ENCODE measurements at places on chromosomes 2 and 18. TPM values are rescaled to one million over a fixed set of nuclear protein-coding genes. Genes with fewer than 3 reads are reported as not detected.

GRCh38 chr2:201118121-201118960 lies 2.4 kb downstream of the CFLAR start:
- no peaks in the 10 kb centered on the region for H3K36me3 ChIP-seq
- peak; percentile 85 for DNase-seq
- peak overlapping the region; percentile 58 for H3K4me3 ChIP-seq

- no peak overlapping the region for H3K4me3 ChIP-seq
- H3K4me1 ChIP-seq: no peaks in the 10 kb centered on the region
- no peak for DNase-seq
- no peak overlapping the region for H3K27ac ChIP-seq
- H3K36me3 ChIP-seq: no peaks in the 10 kb centered on the region
Measured at GRCh38 chr18:43442571-43442970, 165.3 kb upstream of the SYT4 start.

- H3K27me3 ChIP-seq: no peaks in the 10 kb centered on the region
- DNase-seq: no peak
- H3K27ac ChIP-seq: no peak overlapping the region
- H3K4me1 ChIP-seq: peaks cover 37% of the 10 kb centered on the region
Measured at GRCh38 chr2:16622399-16622968, 43.1 kb downstream of the CYRIA start.

The LHCGR gene
- total RNA-seq: 1.7 TPM

The LRRC30 gene
- not detected for total RNA-seq
